Left ventricle myocardium inferior (tissue), 1 donor: ENCODE measurements at places on chromosomes 2 and 18. TPM values are rescaled to one million over a fixed set of nuclear protein-coding genes. Genes with fewer than 3 reads are reported as not detected.

- H3K4me1 ChIP-seq = no peaks in the 10 kb centered on the region
- no peaks in the 10 kb centered on the region for H3K27me3 ChIP-seq
- no peak overlapping the region for H3K27ac ChIP-seq
- H3K36me3 ChIP-seq = peaks cover 4% of the 10 kb centered on the region
- no peak for DNase-seq
Measured at GRCh38 chr2:69244882-69245281, 142.1 kb downstream of the GFPT1 start.

DNA sequence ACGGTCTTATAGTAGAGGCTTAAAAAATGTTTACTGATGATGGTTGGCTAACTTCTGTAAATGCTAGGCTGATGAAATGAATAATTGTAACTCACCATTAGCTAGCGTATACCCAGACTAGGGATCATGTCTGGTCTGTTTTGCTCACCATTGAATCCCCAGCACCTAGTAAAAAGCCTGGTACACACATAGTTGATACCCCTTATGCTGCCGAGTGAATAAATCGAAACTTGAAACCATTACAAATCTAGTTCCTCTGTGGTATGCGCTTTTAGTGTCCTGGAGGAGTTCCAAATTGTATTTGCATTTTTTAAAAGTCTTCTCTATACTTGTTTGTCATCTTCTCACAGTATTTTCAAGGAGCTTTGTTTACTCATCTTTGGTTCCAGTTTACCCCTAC is 1.3 kb downstream of the TAF1B start:
- H3K4me1 ChIP-seq = peaks cover 11% of the 10 kb centered on the region
- peak overlapping the region; percentile 76 for H3K4me3 ChIP-seq
- DNase-seq = no peak
- no peak overlapping the region for H3K27ac ChIP-seq
- peaks cover 14% of the 10 kb centered on the region for H3K36me3 ChIP-seq

DNA sequence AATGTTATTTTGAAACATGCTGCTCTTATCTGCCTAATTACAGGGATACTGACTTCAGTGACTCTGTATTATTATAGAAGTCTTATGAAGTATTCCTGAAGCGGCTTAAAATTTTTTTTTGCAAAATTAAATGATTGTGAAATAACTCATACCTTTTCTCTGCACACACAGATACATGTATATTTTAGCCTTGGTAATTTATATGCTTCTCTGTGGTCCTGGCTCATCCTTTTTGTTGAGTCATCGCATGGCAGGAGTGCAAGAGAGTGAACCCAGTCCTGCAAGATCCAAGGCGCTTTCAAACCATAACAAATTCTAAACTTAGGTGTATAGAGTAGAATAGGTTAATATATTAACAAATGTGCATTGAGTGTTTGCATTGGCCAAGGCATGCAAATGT is 8.6 kb downstream of the CCNT2 start:
- no peak overlapping the region for H3K4me3 ChIP-seq
- no peak overlapping the region for H3K27ac ChIP-seq
- H3K36me3 ChIP-seq = no peaks in the 10 kb centered on the region

The DUSP19 gene
- 11.4 TPM for total RNA-seq

DNA sequence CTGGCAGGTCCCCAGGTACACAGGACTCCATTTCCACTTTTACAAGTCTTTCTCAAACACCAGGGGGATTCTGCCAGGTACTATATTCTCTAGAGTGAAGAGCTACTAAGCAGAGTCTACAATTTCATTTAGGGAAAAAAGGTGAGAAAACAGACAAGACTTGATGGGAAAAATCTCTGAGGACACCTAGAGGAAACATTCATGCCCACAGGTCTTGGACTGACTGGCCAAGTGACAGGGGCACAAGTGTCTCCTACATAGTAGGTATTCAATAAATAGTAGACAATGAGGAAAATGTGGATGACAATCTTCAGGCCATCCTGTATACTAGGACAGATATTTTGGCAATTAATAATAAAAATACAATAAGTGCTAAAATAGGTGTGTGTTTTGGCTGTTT is 228.6 kb downstream of the CLIP4 start:
- H3K4me1 ChIP-seq = no peaks in the 10 kb centered on the region
- no peaks in the 10 kb centered on the region for H3K36me3 ChIP-seq
- no peak overlapping the region for H3K4me3 ChIP-seq
- H3K27ac ChIP-seq = no peak overlapping the region
- DNase-seq = no peak

The CHST10 gene
- 11.6 TPM for total RNA-seq

The FBXO41 gene
- total RNA-seq = 0.55 TPM
